ENCODE measurements at places on chromosomes 12 and 14.

GRCh38 chr12:90854136-90854689, 100.8 kb downstream of the CCER1 start:
- DNase-seq = peak; percentile 55

DNA sequence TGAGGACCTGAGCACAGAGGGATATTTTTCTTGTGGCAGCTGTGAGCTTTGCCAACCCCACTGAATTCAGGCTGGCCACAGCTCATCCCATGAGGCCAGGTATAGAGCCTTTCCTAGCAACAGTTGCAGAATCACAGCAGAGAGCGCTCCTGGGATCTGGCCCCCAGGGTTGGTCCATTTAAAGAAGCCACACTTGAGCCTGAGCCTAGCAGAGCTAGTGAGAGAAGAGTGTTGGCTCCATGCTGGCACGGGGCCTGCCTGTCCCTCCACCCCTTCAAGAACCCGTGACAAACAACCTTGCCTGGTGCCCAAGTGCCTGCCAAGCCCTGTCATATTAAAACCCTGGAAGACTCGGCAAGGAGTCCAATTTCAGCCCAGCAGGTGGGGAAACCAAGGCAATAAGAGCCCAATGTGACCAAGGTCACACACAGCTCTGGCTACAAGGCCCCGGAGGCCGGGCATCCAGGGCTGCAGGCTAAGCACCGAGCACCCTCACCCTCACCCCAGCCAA, 91.6 kb downstream of the LRRC74A start:
- DNase-seq = peak; percentile 65

DNA sequence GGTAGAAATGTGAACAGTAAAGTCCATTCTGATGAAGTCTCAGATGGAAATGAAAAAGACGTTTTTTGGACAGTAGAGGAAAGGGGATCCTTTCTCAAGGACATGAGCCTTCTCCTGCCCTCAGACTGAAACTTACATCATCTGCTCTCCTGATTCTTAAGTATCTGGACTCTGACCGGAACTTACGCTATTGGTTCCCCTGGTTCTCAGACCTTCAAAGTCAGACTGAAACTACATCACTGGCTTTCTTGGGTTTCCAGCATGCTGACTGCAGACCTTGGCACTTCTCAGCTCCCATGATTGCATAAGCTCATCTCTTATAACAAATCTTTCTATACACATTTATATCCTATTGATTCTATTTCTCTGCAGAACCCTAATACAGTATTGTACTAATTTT, 291.0 kb downstream of the SNAPC1 start:
- DNase-seq = no peak

- DNase-seq = no peak
Observed at GRCh38 chr14:66677780-66678179, 169.8 kb downstream of the GPHN start.

GRCh38 chr14:24422261-24422660, 7.2 kb downstream of the CBLN3 start:
- DNase-seq = no peak

DNA sequence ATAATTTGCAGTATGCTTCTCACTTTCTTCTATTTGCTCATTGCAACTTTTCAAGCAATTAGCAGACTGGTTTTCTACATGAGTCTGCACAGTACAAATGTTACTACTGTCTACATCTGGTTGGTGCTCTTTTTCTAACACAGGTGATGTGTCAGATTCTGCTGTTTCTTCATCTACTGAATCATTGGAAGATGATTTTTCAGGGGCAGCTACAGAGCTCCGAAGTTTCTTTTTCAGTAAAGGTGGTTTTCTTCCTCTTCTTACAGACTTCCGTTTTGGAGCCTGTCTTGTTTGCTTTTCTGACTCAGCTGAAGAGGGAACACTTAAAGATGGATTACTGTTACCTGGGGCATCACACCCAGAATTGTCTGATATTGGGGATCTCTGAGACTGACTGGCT, 62.1 kb downstream of the SCAF11 start:
- DNase-seq = no peak

- DNase-seq = peak; percentile 93
Observed at GRCh38 chr12:19971361-19972280, 396.7 kb upstream of the PDE3A start.

DNA sequence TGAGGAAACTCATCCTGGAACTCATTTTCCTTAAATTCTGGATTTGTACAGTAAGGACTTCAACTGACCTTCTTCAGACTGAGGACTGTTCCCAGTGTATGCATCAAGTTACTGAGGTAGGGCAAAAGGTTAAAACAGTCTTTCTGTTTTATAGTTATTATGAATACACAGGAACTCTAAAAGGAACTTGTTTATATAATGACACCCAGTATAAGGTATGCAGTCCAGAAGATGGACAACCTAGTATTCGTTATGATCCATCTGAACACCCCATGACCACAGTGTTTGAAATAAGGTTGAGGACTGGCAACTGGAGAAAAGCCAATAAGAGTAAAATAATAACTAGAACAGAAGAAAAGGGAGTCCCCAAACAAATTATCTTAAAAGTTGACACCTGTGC, 779.9 kb upstream of the TMEM132C start:
- no peak for DNase-seq

GRCh38 chr14:24078146-24078545, 6.8 kb downstream of the CPNE6 start:
- peak; percentile 18 for DNase-seq

GRCh38 chr14:96139879-96140278, 64.8 kb upstream of the BDKRB2 start:
- DNase-seq = no peak

DNA sequence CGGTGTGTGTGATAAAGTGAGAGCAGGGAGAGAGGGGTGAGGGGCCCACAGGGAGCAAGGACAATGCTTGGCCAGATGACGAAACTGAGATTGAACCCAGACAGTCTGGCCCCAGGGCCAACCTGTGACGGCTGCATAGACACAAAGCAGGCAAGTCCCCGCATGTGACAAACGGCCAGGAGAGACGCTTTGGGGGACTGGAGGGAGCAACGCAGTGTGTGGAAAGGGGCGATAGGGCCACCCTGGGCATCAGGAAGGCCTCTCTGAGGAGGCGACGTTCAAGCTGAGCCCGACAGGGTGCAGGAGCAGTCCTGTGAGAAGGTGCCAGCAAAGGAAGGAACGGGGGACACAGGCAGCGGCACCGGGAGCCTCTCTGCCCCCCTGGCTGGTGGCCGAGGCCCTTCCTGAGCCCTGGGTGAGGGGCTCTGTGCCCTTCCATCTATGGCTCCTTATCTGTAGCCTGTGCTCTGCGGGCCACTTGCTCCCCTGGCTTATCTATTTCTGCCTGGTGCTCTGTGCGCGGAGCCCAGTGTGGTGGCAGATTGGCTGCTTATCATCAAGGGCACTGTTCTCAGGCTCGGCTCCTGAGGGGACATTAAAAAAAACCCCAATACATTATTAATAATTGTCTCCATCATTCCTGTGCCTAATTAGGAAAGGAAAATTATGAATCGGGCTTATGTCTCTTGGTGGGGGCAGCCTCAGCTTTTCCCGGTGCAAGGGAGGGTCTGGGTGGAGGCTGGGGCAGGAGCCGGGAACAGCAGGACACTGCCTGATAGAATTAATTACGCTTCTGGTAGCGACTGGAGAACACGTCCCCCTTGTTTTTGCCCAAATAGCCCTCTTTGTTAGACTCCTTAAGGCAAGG, 39.8 kb downstream of the PRIMA1 start:
- peak; percentile 46 for DNase-seq
